ENCODE measurements at places on chromosomes 2 and 18. TPM values are rescaled to one million over a fixed set of nuclear protein-coding genes. Genes with fewer than 3 reads are reported as not detected.

The ATP8B1 gene
- total RNA-seq, result 52.7 TPM

The SCYGR6 gene
- not detected for total RNA-seq

The CCDC141 gene
- 5.0 TPM for total RNA-seq

DNA sequence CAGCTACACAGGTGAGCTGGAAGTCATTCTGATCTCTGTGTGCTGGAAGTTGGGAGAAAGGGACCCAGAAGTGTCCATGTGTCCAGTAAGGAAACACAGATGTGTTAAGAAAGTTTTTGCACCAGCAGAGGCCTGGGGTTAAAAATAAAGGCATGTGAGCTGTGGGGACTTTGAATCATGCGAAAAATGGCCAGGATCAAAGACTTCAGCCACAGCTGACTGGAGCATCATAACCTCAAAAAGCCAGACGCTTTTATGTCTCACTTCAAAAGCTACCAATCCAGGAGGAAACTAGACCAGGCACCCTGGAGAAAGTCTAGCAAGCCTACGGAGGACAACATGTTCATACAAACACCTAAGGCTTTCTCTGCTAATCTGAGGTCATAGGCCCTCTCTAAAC is 503.6 kb upstream of the REG3G start:
- no peaks in the 10 kb centered on the region for H3K36me3 ChIP-seq
- no peak for DNase-seq
- H3K27ac ChIP-seq, result no peak overlapping the region
- H3K27me3 ChIP-seq, result no peaks in the 10 kb centered on the region
- no peak overlapping the region for H3K4me3 ChIP-seq

GRCh38 chr2:216031960-216032689 is 18.8 kb upstream of the MREG start:
- no peaks in the 10 kb centered on the region for H3K4me1 ChIP-seq
- no peak for DNase-seq
- peaks cover 3% of the 10 kb centered on the region for H3K36me3 ChIP-seq
- H3K27me3 ChIP-seq, result no peaks in the 10 kb centered on the region
- no peak overlapping the region for H3K27ac ChIP-seq

- no peak for DNase-seq
- H3K4me1 ChIP-seq, result no peaks in the 10 kb centered on the region
- no peak overlapping the region for H3K27ac ChIP-seq
- no peak overlapping the region for H3K4me3 ChIP-seq
These were observed 356.9 kb upstream of the ACVR2A start for GRCh38 chr2:147487978-147488289.

DNA sequence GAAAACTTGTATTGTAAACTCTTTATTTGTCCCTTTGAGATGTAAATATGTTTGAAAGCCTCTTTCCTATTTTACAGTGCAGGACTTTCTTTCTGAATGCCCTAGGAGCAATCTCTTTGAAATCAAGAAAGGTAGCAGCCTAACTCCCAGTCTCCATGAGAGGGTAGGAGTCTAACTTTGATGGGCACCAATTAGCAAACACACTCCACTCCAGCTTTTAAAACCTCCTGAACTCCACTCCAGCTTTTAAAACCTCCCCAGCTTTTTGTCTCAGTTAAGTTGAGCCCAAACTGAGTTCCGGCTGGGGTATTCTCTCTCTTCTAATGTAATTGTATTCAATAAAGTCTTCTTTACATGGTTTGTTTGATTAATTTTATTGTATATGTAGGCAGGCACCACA is 493.7 kb upstream of the CDH7 start:
- no peaks in the 10 kb centered on the region for H3K27me3 ChIP-seq
- H3K36me3 ChIP-seq, result no peaks in the 10 kb centered on the region
- H3K27ac ChIP-seq, result no peak overlapping the region
- H3K4me1 ChIP-seq, result no peaks in the 10 kb centered on the region

- H3K27ac ChIP-seq, result no peak overlapping the region
- no peak overlapping the region for H3K4me3 ChIP-seq
- H3K4me1 ChIP-seq, result peaks cover 8% of the 10 kb centered on the region
- no peaks in the 10 kb centered on the region for H3K27me3 ChIP-seq
- DNase-seq, result no peak
These were observed 21.9 kb downstream of the GALNT3 start for GRCh38 chr2:165772183-165772582.

GRCh38 chr18:49591775-49592174 is 29.9 kb downstream of the LIPG start:
- H3K27ac ChIP-seq, result no peak overlapping the region
- peaks cover 6% of the 10 kb centered on the region for H3K4me1 ChIP-seq
- H3K4me3 ChIP-seq, result no peak overlapping the region
- peaks cover 55% of the 10 kb centered on the region for H3K36me3 ChIP-seq
- DNase-seq, result no peak

DNA sequence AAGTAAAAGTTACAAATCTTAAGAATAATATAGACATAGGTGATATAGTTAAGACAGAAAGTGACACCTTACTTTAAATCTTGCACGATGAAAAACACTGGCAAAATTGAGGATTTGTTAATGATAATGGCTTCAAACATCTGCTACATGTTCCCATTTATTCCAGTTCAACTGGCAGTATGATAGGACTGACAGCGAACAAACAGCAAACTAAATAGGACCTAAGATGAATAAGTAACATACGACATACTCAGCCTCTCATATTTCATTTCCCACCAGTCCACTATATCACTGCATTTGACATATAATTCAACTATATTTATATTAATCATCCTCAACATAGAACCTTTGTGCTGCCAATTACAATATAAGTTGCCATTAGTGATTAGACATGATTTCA is 36.3 kb downstream of the ACVR1C start:
- DNase-seq, result no peak
- no peaks in the 10 kb centered on the region for H3K36me3 ChIP-seq
- H3K4me1 ChIP-seq, result peaks cover 3% of the 10 kb centered on the region
- no peaks in the 10 kb centered on the region for H3K27me3 ChIP-seq

- no peaks in the 10 kb centered on the region for H3K27me3 ChIP-seq
- no peak overlapping the region for H3K4me3 ChIP-seq
- H3K4me1 ChIP-seq, result no peaks in the 10 kb centered on the region
- DNase-seq, result no peak
These were observed 98.3 kb upstream of the LDLRAD4 start for GRCh38 chr18:13120255-13120654.

DNA sequence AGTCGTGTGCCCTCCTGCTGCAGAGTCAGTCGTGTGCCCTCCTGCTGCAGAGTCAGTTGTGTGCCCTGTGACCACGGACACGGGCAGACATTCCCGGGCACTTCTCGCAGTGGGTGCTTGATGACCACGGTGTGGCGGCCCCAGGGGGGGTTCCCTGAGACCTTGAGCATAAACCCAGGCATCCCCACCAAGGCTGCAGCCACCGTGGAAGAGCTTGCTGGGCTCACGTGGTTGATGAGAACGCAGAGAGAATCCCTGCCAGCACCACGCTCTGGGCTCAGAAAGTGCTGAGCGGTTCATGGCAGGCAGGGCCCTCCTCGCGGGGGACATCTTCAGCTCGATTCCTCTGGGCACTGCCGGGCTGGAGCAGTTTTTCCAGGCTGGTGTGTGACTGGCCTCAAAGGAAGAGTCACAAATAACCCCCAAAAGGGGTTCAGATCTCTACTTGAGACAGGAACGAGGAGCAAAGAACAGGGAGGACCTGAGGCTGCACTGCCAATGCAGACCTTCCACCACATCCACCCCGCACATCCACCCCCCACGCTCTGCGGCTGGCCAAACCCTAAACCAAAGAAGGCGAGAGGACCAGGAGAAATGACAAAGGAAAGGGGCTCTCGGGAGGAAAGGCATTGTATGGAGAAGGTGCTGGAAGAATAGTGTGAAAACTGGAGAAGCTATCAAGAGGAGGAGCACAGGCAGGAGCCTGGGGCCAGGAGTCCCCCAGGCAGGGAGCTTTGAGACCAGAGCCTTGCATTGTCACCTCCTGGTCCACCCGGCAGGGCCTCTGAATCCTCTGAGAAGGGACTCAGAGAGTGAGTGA is 8.4 kb upstream of the PER2 start:
- no peak overlapping the region for H3K27ac ChIP-seq
- peaks cover 15% of the 10 kb centered on the region for H3K4me1 ChIP-seq
- H3K36me3 ChIP-seq, result no peaks in the 10 kb centered on the region
- H3K4me3 ChIP-seq, result no peak overlapping the region
- DNase-seq, result no peak
- no peaks in the 10 kb centered on the region for H3K27me3 ChIP-seq
